Activated CD8-positive, alpha-beta memory T cell treated with anti-CD3 and anti-CD28 coated beads, Interleukin-2, amount 50 U/mL, for 4 hours (primary cell): ENCODE measurements at places on chromosomes 3 and 15.

GRCh38 chr3:5009506-5010109 is 30.4 kb downstream of the BHLHE40 start:
- DNase-seq = no peak

DNA sequence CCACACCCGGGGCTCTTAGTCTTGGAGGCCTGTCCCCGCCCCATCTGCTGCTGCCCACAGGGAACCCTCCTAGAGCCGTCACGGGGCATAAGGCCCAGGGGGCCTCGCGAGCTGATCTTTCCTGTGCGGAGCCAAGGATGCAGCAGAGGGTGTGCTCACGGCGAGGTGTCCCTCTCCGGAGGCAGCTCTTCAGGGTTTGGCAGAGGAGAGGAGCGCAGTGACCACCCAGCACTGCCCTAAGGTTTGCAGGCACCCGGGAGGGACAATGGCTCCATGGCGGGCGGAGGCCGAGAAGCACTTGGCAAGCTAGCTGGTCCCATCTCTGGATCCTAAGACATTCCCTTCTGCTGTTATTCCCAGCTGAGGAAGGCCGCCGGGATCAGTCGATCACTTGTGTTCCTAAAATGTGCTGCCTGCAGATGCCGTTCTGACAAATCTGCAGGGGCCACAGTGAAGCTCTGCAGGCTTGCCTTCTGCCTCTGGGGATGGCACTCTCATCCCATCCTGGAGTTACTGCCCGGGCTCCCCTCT is 47.4 kb upstream of the PCSK6 start:
- DNase-seq = no peak

DNA sequence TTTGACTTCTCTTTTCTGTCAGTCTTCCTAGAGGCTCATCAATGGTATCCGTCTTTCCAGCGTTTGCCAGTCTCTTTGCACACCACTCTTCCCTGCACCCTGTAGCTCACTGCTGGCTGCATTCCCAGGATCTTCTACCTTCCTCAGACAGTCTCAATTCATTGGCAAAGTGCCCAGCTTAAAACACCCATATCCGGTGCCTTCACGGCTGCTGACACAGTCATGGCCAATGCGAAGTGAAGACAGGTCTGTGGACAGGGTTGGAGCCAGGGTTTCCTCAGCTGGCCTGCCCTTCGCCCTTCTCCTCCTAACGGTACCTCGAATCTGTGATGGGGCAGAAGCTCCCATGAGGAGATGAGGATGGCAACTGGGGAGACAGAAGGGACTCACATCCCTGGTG is 36.1 kb downstream of the PTH1R start:
- DNase-seq = no peak

DNA sequence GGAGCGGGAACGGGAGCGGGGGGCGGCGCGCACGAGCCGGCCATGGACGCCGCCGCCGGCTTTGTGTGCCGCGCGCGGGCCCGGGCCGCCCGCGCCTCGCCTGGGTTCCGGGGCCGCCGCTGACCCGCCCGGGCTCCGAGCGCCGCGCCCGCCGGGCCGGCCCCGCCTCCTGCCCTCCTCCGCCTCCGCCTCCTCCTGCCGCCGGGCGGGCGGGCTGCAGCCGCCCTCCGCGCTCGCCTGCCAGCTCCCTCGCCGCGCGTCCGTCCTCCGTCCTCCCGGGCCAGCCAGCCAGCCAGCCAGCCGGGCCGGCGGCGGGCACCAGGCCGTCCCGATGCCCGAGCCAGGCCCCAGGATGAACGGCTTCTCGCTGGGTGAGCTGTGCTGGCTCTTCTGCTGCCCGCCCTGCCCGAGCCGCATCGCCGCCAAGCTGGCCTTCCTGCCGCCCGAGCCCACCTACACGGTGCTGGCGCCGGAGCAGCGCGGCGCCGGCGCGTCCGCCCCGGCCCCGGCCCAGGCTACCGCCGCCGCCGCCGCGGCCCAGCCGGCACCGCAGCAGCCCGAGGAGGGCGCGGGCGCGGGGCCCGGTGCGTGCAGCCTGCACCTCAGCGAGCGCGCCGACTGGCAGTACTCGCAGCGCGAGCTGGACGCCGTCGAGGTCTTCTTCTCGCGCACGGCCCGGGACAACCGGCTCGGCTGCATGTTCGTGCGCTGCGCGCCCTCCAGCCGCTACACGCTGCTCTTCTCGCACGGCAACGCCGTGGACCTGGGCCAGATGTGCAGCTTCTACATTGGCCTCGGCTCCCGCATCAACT is at the start of gene ABHD17C:
TSS of gene ABHD17C (plus strand) at position 212 of the 812 bp plus-strand sequence. CDS start at position 332, 120 bp downstream.
- DNase-seq = peak; percentile 51

DNA sequence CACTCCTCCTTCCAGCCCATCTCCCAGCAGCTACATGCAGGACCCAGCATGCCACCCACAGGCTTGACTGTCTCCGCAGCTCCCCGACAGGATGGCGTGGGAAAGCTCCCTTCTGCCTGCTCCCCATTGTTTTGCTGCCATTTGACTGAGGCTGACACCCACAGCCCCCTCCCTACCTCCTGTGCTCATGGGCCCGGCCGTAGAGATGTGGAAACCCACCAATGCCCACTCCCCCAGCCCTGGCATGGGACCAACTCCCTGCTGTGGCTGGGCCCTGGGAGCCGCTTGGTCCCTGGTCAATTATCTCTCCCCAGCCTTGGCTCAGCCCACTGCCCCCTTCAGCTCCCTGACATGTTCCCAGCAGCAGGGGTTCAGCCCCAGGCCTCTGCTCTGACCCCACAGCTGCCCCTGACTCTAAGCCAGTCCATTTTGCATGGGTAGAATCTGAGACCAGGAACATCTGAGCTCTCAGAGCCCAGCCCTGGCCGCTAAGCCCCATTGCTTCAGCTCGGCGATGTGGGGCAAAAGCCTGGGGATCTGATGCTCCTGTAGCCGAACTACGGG is 8.2 kb downstream of the C3orf22 start:
- no peak for DNase-seq

- DNase-seq = no peak
Observed at GRCh38 chr3:168053115-168053514, 42.6 kb downstream of the GOLIM4 start.

GRCh38 chr3:133455960-133456359 is 56.1 kb downstream of the BFSP2 start:
- DNase-seq = no peak

- DNase-seq = no peak
Observed at GRCh38 chr15:41856716-41857115, 18.1 kb downstream of the PLA2G4B start.

- no peak for DNase-seq
Observed at GRCh38 chr3:152296971-152297370, 28.2 kb downstream of the MBNL1 start.

DNA sequence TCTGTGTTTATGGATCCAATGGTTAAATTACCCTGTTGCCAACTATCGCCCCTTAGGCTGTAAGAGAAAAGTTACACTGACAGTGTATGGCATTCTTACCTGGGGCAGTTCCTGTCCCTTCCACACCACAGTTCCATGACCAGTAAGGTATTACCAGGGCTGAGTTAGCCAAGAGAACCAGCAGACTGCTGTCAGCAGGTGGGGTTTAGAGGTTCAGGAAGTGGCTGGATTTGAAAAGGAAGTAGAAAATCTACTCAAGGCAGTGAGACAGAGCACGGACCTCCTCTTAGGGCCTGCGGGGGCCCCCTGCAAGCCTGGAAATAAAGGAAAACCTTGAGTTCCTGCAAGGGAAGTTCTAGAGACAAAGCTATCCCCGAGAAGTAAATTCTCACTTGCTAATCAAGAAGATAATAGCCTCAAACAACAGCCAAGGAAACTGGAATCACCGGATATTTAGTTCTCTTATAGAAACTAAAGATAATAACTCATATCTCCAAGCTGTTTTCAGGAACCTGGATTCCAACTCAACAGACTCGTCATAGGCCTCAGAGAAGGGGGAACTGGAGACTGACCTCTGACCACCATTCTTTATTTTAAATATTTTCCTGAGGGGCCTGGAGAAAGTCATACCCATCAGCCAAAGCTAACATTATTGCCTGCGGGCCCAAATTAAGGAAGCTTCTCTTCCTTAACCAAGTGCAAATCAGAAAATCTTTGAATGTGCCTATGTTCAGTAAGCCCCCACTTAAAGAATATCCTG is 161.7 kb downstream of the ANXA2 start:
- DNase-seq = no peak

- DNase-seq = no peak
Observed at GRCh38 chr3:140051019-140051957, 116.3 kb downstream of the CLSTN2 start.

DNA sequence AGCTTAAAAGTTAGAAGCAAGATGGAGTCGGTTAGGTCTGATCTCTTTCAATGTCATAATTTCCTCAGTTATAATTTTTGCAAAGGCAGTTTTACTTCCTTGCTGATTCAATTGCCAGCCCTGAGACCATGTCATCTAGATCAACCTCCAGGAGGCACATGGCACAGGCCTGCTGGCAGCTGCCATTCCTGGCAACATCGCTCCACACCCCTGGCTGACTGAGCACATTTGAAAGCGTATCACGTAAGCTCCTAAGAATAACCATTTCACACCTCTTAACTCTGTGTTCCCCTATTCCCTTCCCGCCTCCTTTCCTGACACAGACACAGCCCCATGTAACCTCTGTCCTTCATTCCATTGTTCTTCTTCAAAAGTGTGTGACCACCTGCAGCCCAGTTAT is 313.9 kb upstream of the CTNNB1 start:
- no peak for DNase-seq

DNA sequence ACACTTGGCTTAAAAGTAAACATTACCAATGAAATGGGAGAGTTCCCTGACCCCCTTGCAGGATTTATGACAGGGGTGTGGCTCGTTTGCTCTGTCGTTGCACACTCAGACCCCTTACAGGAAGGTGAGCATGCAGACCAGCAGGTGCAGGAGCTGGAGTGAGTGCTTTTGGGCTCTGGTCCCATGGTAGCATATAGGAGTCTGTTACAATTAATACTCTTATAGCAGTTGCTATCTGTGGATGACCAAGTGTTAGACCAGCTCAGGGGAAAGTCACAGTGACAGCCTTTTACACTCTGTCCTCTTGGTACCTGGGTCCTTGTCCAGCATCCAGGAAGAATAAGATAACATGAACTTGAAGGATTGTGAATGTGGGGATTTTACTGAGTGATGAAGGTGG is 1177.5 kb downstream of the NSUN3 start:
- DNase-seq = no peak

- DNase-seq = no peak
Observed at GRCh38 chr3:74523811-74524210, 90.6 kb downstream of the CNTN3 start.

- no peak for DNase-seq
Observed at GRCh38 chr3:79297245-79297960, 470.4 kb downstream of the ROBO1 start.

GRCh38 chr3:113783463-113783862 is 36.6 kb downstream of the ATP6V1A start:
- no peak for DNase-seq

- DNase-seq = no peak
Observed at GRCh38 chr15:65059369-65059750, 8.4 kb downstream of the RASL12 start.

DNA sequence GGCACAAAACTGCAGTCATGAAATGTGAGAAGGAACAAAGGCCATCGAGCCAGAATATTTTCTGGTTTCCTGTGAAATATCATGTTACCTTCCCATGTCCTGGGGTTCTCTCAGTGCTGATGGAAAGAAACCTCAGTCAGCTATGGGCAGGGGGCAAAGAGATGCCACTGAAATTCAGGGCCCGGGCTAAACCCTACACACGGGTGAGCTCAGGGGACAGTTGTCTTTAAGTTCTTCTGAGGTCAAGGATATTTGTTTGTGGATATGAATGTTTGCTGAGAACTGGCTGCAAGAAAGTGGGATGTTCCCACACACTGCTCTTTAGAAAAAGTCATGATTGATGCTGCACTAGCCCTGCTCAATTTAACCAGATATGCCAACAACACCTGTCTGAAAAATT is 187.2 kb downstream of the MEX3B start:
- no peak for DNase-seq

DNA sequence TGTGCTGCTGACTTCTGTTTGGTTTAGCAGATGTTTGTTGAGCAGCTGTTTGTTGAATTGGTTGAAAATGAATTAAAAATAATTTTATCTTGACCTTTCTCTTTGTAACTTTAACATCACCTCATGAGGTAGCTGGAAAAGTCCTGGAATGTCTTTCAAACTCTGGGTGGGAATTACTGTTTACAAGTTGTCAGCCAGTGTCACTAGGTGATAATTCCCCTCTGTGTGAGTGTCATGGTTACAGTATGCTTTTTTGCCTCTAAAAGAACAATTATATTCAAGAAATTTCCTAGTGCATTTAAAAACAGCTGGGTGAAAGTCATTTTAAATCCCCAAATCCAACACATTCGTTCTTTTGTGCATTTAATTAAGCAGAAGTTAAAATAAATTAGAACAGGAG is 113.2 kb downstream of the PTPRG start:
- no peak for DNase-seq

DNA sequence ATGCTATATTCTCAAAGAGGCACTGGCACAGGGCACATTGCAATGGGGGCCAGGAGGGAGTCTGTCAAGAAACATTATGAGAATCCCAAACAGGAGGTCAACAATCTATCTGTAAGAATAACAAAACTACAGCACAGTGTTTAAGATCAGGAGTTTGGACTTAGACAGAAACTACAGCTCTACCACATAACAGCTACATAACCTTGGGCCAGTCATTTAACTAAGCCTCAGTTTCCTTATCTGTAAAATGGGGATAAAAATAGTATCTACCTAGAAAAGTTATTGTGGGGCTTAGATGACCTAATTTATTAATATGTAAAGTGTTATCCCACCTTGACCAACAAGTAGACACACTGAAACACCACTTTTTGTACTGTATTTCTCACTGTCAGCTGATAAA is 9.9 kb downstream of the B4GALT4 start:
- DNase-seq = no peak

- DNase-seq = no peak
Observed at GRCh38 chr3:4501437-4501836, 8.3 kb downstream of the ITPR1 start.

GRCh38 chr15:51861557-51862359 is 32.3 kb downstream of the TMOD3 start:
- DNase-seq = peak; percentile 58

DNA sequence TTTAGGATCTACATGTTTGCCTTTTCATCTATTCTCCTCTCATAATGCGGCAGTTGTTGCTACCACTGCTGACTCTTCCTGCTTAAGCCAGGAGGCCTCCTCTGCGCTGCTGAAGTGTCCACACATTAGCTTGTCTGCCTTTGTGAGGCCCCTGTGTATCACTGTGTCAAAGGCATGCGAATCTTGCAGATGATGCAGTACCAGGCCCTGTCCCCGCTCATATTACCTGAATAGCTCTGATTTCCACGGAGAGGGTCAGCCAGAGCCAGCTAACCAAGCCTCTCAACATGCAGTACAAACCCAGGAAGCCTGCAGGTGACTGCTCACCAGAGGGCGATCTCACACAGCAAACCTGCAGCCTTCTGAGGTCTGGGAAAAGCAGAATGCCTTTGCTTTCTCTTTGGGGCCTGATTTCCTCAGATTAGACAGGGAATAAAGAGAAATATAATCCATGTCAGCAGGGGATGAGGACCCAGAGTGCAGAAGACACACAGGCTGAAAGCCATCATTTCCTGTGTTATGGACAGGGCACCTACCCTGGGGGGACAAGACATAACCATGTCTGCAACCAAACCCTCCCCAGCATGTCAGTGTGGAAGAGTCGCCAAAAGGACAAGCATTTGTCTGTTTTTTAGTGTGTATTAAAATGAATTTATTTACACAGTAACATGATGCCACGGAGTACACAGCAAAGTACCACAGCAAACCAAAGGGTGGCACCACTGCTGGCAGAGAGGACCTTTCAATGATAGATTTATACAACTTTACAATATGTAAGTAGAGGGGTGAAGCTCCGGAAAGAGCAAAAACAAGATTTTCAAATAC is 36.8 kb upstream of the TSPAN3 start:
- DNase-seq = no peak

- peak; percentile 71 for DNase-seq
Observed at GRCh38 chr3:195549931-195550519, 6.9 kb upstream of the PPP1R2 start.

GRCh38 chr3:110576960-110577359 is 494.7 kb upstream of the NECTIN3 start:
- DNase-seq = no peak
